IPS DF 6.9 (cell line): ENCODE measurements at places on chromosomes 2 and 18.

DNA sequence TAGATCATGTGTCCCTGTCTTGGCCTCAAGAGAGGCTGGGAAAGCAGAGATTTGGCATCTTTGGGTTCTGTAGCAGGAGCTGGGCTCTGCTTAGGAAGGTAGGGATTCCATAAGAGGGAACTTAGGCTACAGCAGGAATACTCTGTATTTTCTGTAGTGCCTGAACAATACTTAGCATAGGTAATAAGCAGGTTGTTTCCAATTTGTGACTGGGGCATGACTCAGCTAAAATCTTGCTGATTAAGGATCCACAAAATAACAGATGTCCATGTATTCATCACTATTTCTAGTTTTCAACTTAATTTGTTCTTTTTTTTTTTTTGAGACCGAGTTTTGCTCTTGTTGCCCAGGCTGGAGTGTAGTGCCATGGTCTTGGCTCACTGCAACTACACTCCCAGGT, 68.5 kb downstream of the SMAD4 start:
- DNase-seq = no peak

DNA sequence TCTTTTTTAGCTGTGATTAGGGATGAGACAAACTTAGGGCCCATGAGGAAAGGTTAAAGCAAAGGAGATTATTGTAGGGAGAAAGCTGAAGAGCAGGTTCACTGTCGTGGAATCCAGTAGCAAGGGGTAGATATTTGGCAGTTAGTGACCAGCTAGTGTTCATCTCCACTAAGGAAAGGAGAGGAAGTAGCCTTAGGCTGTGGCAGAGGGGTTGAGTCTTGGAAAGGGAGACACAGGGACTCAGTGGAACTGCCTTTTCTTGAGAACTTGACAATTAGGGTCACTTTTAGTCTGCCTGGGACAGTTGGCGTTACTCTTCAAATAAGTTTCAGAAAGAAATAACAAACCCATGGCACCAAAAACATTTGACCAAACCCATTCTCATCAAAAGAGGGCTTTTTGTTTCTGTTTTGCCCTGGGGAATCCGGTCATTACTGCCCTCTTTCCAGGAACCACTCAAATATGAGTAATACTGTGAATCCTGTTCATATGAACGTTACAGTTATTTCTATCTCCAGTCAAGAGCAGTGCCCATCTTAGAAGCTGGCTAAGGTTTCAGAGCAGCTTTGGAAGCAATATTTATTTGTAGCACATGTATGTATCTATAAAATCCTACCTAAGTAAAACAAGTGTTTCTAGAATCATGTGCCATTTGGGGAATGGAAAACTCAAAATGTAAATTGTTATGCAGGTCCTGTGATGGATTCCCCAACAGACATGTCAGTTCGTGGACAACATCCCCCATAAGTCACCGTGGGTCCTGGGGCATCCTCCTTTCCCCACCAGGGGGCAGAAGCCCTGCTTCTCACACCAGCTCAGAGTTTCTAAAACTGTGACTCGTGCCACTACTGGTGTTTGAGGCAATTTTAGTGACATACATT, 77.3 kb upstream of the PHLPP1 start:
- DNase-seq = peak; percentile 35

- no peak for DNase-seq
Measured at GRCh38 chr2:240957656-240958365, 40.6 kb upstream of the SNED1 start.

- DNase-seq = no peak
Measured at GRCh38 chr18:24490539-24490938, 30.1 kb downstream of the HRH4 start.

- DNase-seq = no peak
Measured at GRCh38 chr2:239819974-239820555, 205.1 kb downstream of the NDUFA10 start.

DNA sequence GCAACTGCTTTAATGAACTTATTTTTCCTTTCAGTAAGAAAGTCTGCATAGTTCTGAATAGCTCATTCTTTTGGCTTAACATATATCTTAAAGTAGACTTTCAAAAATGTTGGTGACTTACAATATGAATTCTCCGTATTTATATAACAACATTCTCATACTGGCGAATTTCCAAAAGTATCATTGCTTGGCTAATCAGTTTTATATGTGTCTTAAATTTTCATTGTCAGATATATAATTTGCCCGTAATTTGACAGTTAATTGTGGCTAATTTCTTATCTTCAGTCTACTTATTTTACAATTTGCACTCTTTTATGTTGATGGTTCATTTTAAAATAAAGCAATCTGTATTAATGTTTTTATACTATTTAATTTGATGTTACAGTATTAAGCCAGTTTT, 144.9 kb downstream of the ATP9B start:
- DNase-seq = no peak

- no peak for DNase-seq
Measured at GRCh38 chr18:26821181-26821580, 44.3 kb downstream of the AQP4 start.

DNA sequence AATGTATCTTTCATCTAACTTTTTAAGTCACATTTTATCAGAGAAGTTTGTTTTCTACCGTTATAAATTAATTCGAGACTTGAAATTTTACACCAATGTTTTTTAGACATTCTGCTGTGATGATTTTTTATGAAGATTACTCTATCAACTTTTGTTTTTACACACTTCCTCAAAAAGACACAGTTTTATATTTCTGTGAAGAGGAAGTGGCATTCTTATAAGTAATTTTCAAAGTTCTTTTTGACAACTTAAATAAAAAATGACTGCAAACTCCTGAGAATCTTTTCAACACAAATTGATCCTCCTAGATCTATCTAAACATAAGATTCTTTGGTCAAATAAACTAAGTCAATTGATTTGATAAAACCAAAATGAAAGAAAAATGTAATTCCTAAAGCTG, 13.7 kb downstream of the ANKRD44 start:
- no peak for DNase-seq

DNA sequence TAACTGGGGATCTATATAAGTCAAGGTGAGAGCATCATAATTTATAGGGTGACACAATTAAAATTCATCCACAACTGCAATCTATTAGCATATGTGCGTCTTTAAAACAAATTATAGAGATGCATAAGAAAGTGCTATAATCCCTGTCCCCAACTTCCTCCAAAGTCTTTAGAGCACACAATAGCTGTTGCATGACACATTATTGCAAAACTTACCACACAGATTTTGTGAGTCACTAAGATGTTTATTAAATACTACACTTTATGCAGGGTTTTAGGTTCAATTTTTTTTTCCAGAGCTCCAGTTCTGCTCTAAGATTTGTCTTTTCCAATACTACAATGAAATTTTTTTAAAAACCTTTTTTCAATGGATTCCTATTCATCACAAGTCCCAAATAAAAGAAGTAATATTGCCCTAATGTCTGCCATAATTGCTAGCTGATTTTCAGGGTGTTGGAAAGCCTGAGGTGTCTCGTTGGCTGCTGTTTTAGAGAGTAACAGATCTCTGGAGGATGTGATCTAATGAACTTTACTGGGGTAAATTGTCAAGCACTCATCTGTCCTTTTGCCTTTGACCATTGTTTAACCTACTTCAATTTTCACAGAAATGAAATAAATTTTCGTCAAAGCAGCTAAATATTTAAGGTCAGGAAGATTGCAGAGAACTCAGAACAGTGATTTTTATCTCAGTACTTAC, 250.5 kb upstream of the NETO1 start:
- no peak for DNase-seq

DNA sequence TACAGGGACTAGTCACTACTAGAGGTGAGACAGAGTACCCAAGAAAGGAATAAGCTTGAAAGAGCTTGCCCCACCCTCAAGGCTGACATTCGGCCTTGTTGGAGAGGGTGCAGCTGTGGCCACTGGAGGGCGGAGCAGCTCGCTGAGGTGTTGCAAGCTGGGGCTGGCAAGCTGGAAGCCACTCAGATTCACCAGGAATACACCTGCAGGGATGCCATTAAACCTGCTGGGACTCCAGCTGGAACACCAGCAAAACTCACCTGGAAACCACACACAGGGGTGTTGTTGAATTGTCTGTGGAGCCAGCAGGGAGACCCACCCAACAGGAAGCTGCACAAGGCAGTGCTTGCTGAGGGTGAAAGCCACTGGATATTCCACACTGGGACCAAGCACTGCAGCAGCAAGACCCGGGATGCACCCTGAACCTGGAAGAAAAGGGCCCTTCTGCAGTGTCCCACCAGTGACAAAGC, 26.1 kb downstream of the KCTD18 start:
- DNase-seq = peak; percentile 52

DNA sequence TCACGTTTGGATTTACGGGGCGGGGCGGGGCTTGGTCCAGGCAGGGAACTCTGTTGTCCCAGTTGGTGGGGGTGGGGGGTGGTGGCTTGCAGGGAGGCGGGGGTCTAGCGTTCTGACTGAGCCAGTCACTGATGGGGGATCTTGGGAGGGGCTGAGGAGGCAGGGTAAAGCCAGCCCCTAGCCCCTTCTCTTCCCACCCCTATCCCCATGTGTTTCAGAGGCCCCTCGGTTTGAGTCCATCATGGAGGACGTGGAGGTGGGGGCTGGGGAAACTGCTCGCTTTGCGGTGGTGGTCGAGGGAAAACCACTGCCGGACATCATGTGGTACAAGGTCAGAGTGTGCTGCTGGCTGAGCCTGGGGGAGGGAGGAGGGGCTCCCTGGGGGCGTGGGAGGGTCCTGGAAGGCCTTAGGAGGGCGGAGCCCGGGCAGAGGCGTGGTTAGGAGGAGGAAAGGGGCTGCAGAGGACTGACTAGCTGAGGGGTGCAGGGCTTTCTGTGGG, 22.0 kb upstream of the GMPPA start:
- peak; percentile 85 for DNase-seq

- DNase-seq = no peak
Measured at GRCh38 chr2:226953826-226954225, 118.0 kb downstream of the RHBDD1 start.

GRCh38 chr2:65666156-65666725, 233.8 kb upstream of the SPRED2 start:
- no peak for DNase-seq

- DNase-seq = no peak
Measured at GRCh38 chr2:173017646-173018420, 57.8 kb upstream of the MAP3K20 start.

GRCh38 chr18:10444314-10445006, 10.0 kb upstream of the APCDD1 start:
- no peak for DNase-seq

DNA sequence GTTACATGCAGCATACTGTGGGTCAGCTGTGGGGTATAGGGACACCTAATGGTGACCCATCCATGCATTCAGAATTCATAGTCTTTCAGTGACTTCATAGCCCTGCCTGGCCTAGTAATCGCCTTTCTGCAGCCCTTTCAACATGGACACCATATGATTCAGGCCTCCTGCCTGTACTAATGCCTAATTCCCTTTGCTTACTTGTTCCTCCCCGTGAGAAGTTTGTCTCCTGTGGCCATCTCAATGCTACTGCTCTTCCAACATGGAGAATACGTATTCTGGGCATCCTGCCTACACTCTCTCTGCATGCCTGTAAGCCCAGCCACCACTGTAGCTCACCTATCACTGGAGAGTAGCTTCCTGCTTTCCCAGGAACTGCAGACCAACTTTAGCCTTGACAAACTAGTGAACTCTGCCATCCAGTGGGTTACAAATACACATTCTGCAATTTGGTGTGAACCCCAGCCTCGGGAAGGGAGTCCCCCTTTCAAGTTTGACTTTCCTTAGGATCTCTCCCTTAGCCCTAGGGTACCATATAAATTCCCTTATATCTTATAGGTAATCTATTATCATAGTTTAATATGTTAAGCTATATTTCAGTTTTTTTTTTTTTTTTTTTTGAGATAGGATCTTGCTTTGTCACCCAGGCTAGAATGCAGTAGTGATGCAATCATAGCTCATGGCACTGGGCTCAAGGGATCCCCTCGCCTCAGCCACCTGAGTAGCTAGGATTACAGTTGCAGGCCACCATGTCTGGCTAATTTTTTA, 22.3 kb downstream of the M1AP start:
- no peak for DNase-seq

GRCh38 chr2:179181002-179181401, 83.6 kb downstream of the SESTD1 start:
- no peak for DNase-seq

- DNase-seq = no peak
Measured at GRCh38 chr2:85890522-85891176, 1.9 kb upstream of the ST3GAL5 start.

DNA sequence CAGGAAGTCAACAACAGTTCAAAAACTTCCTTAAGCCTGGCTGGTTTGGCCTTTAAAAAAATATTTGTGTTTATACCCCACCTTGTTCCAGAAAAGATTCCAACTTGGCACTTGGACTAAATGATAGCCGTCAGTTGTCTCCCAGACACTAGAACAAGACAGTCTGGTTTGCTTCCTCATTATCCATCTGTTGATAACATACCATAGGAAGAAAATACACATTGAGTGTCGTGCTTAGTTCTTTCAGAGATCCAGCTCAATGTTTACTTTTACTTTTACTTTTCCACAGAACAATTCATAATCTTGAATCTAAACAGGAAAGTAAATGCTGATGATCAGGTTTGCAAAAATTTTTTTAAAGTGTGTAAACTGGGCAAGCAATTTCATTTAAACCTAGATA, 2.4 kb upstream of the VPS54 start:
- DNase-seq = no peak

GRCh38 chr18:50301074-50301473, 13.6 kb upstream of the CXXC1 start:
- DNase-seq = no peak

GRCh38 chr2:31202041-31202440, 15.3 kb downstream of the CAPN14 start:
- DNase-seq = no peak

GRCh38 chr2:214747992-214748391, 61.5 kb downstream of the BARD1 start:
- no peak for DNase-seq

GRCh38 chr2:60311524-60311923, 241.9 kb downstream of the BCL11A start:
- no peak for DNase-seq

- DNase-seq = no peak
Measured at GRCh38 chr2:85511008-85511811, 27.8 kb upstream of the MAT2A start.
